NCI-H2081 treated with DMSO at 0.1 percent for 48 hours (cell line): ENCODE measurements at places on chromosomes 4 and X.

DNA sequence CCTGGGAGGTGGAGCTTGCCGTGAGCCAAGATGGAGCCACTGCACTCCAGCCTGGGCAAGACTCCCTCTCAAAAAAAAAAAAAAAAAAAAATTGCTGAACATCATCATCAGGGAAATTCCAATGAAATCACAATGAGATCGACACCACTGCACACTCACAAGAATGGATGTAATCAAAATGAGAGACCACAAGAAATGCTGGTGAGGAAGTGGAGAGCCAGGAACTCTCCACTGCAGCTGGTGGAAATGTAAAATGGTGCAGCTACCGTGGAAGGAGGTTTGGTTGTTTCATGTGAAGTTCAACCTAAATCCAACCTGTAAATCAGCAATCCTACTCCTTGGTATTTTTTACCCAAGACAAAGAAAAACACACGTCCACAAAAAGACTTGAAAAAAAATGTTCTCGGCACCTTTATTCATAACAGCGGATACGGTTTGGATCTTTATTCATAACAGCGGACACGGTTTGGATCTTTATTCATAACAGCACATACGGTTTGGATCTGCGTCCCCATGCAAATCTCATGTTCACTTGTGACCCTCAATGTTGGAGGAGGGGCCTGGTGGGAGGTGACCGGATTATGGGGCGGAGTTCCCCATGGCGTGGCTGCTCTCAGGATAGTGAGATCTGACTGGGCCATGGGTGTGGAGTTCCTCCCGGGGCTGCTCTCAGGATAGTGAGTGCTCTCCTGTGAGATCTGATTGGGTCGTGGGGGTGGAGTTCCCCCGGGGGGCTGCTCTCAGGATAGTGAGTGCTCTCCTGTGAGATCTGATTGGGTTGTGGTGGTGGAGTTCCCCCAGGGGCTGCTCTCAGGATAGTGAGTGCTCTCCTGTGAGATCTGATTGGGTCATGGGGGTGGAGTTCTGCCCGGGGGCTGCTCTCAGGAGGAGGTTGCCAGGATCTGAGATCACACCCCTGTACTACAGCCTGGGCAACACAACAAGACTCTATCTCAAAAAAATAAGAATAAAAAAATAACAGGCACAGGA lies 7.7 kb downstream of the GAK start:
- no peak for DNase-seq

DNA sequence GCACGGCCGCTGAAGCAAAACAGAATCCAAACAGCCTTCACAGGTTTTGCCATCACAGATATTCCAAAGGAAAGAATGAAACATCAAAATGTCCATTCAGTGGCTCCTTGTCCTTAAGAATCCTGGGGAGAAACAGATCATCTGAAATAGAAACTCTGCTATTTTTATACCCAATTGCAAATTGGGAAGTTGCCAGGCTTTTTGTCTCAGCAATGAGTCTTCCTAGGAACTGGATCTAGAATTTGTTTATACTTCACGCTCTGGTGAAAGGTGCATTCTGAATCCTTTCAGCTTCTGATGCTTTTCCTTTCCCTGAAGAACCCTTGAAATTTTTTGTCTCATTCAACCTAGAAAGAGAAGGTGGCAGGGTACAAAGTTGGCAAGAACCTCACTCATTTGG lies 218.9 kb downstream of the FBXW7 start:
- DNase-seq: no peak

GRCh38 chr4:3775005-3775404 lies 8.8 kb downstream of the ADRA2C start:
- no peak for DNase-seq

DNA sequence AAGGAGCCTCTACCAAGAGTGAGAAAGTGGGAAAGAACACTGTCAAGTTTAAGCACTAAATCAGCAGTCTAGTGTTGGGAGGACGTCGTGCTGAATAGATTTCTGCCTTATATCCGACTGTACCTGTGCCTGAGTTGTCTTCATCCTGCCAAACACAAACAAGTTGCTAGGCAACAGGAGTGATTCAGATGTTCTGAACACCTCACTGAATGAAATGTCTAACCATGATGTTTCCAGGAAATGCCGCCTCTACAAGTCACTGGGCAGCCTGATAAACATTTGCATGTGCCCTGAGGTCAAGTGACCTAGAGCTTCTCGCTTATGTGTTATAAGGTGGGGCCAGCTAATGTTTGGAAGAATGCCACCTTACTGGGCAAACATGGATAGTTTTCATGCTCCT lies 37.9 kb downstream of the SGMS2 start:
- no peak for DNase-seq

GRCh38 chrX:119986203-119986602 lies 42.7 kb upstream of the NKAP start:
- DNase-seq: no peak

DNA sequence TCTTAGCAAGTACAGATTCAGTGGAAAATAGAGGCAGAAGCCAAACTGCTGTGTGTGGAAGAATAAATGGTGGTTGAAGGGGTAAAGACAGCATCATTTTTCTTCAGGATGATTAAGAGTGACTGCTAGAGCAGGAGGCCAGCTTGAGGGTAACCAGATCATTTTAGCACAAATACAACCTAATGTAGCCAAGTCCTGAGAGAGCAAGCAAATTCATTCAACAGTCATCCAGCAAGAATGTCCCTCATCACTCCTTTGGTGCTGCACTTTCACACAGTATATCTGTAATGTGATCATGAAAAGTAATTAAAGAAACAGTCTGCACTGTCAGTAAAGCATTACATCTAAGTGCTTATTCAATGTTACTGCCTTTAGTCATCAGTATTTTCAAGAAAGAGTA lies 44.8 kb downstream of the NPFFR2 start:
- DNase-seq: no peak
